ENCODE measurements at places on chromosomes 11 and 22.

- DNase-seq: no peak
These were observed 84.2 kb downstream of the CELSR1 start for GRCh38 chr22:46453006-46453828.

- no peak for DNase-seq
These were observed 168.4 kb downstream of the SBF2 start for GRCh38 chr11:10125522-10126133.

GRCh38 chr11:86617502-86617901 lies 54.9 kb downstream of the ME3 start:
- DNase-seq: no peak

DNA sequence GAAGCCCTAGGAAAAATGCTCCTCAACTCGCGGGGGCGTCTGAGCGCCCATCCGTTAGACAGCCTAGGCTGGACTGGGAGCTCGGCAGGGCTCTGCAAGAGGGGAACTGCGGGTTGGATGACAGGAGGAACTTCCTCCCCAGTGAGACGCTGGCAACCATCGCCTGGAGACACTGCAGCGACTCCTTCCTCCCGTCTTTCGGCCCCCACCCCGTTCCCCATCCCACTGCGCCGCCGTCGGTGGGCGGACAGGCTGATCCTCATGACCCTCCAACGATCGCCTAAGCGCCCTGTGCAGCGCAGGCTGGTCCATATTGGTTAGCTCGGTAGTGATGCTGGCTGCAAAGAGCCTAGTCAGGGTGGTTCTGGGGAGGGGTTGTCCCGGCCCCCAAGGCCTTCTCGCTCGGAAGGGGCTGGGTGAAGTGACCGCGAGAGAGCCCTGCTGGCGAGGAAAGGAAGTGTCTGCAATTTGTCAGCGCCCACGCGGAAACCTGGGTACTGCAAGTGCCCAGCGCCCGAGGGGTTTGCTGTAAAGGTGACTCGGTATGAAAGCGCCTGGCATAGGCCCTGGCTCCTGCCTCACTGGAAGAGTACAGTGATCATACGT lies 638 bp downstream of the NRGN start:
- DNase-seq: no peak

DNA sequence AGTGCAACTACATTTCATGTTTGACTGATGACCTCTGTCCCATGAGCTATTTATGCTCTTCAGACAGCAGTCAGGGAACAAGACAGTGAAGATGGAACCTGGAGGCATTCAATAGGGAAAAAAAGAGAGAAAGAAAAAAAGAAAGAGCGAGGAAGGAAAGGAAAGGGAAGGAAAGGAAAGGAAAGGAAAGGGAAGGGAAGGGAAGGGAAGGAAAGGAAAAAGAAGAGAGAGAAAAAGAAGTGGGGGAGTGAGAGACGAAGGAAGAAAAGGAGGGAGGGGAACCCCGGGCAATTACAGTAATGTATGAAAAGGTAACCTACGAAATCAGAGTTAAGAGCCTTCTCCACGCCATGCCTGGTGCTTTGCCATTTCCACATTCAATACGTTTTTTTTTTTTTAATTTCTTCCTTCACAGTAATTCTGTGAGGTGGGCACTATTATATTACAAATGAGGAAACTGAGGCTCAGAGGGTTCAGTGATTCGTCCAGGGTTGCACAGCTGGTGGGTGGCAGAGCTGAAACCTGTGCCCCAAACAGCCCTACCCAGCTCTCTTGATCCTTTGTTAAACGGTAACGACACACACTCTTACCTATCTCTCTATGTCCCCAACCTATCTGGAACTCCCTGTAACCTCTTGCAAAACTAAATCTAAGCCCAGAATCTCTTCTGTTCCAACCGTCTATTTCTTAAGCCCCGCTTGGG lies 39.3 kb downstream of the ETS1 start:
- DNase-seq: no peak

DNA sequence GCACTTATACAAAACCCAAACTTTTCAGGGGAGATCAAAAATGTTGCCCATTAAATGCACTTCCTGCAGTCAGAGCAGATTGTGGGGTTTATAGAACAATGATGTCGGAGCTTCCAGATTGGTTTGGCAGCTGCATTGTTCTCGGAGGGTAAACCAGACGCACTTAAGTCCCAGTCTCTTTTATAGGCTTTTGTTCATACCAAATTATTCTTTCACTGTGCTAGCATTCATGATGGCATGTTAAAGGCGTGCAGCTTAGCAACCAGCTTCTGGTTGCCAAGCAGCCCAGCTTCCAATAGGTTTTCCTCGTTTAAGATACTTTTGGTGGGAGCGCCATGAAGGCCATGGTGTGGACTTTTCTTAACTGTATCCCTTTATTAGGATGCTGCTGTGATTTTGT lies 40.9 kb downstream of the ZC3H12C start:
- DNase-seq: no peak

DNA sequence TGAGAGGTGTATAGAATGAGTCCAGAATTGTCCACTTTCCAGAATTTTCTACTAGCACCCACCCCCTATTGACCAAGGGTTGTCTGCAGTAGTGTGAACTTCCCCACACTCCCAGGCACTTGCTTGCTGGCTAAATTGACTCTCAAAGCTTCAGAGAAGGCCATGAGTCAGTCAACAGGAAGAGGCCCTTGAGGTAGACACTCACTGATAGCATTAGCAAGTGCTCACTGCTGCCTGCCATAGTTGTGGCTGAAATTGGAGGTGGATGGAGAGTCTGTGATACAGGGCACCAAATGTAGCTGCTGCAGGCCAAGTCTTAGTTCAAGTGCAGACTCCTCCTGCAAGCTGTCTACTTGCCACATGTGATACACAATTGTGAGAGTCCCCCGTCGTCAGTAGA lies 156.8 kb downstream of the SPON1 start:
- DNase-seq: no peak

GRCh38 chr11:94046796-94047195 lies 25.6 kb downstream of the HEPHL1 start:
- DNase-seq: no peak

DNA sequence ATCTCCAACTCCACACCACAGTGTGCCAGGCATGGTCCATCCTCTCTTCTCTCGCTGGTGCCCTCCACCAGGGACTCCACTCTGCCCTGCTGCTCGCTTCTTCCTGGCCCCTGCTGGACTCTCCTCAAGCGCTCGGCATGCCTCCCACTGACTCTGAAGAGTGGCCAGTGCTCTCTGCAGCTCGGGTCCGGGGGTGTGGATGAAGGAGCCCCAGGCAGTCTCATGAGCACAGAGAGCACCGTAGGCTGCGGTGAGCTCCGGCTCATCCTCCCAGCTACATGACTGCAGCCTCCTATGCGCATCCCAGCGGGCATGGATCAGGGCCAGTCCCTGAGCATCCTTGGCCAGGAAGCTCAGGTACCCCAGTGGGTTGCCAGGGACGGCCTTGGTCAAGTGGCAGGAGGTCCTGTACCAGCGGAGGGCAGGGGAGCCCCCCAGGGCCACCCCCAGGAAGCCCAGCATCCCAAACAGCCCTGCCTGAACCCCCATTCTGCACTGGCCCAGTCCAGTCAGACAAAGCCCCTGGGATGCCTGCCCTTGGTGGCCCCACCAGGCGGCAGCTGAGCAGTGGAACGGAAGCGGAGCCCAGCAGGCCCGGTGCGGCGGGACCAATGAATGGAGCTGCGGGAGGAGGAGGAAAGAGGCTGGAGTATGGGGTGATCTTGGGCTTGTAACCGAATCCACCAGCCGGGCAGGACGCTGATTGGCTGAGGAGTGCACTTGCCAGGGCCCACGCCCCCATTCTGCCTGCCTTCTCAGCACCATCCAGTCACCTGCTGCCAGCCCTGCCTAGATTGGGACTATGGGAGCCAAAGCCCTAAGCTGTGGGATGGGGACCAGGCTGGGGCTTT lies at the start of gene PLA2G3:
Gene PLA2G3 (minus strand): TSS at position 643 of the 851 bp plus-strand sequence. CDS start 154 bp downstream, at position 489.
- DNase-seq: no peak

GRCh38 chr11:34343153-34343552 lies 14.7 kb downstream of the ABTB2 start:
- no peak for DNase-seq

GRCh38 chr11:116837231-116838091 lies at the start of gene APOA1:
APOA1 (minus strand) TSS chr11:116837622; CDS start chr11:116837387, 235 bp downstream.
- DNase-seq: no peak

GRCh38 chr11:76159303-76159937 lies 46.9 kb downstream of the WNT11 start:
- DNase-seq: no peak

GRCh38 chr11:91731051-91731450 lies 493.6 kb upstream of the FAT3 start:
- DNase-seq: no peak

DNA sequence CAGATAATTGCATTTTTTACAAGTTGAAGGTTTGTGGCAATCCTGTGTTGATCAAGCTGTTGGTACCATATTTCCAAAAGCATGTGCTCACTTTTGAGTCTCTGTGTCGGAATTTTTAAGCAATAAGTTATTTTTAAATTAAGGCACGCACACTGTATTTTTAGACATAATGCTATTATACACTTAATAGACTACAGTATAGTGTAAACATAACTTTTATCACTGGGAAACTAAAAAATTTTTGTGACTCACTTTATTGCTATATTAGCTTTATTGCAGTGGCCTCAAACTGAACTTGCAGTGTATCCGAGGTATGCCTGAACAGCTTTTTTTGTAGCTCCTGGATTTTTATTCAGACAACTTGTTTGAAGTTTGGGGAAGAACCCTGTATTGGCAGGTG lies 31.3 kb upstream of the RRM1 start:
- DNase-seq: no peak

DNA sequence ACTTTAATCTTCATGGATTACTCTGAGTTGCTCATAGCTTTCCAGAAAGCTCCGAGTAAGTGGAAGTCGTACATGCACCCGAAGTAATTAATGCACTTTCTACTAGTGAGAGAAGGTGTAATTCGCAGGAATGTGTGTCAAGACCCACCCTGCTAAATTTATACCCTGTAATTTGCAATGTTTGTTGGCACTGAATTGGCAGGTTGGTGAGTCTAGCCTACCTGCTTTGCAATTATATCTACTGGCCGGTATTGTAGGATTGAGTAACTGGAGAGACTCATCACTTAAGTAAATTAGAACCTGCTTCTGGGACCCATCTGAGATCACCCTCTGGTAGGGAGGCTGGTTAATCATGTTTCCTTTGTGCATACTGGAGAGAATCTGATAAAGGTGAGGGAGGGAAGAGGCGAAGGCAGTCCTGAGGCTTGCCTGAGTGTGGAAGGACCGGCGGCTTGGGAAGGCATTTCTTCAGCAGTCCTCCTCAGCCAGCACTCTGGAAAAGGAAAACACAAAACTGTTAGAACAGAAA lies 63.3 kb downstream of the LDLRAD3 start:
- no peak for DNase-seq

GRCh38 chr22:32018056-32018455 lies 25.0 kb upstream of the SLC5A1 start:
- DNase-seq: no peak

DNA sequence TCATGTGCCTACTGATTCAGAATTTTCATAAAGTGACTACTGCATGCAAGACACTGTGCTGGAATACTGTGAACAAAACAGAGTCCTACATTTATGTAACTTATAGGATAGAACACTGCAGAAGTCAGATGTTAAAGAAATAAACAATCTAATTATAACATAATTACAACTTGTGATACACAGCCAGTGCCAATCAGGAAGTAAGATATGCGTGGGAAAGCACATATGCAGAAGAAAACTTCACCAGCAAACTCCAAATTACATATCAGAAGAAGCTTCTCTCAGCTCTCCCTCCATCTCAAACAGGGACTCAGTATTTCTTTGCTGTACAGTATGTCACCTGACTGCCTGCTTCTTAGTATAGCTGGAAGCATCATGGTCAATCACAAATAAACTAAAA lies 37.4 kb downstream of the PAK1 start:
- DNase-seq: no peak

- DNase-seq: no peak
These were observed 137.7 kb upstream of the BLID start for GRCh38 chr11:122253589-122254231.

DNA sequence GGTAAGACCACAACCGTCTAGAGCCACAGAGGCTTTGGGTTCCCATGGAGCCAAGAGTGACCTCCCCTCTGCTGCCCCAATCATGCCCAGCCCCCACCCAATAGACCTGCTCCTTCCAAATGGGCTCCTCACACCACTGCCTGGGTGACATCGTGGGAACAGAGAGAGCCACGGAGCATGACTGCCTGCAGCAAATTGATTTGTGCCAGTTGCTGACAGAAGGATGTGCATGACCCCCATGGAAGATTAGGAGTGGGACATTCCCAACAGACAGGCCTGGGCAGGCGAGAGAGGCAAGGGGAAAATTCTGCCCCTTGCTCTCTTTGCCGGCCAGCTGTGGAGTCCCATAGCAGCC lies 88.5 kb downstream of the TENM4 start:
- DNase-seq: no peak

DNA sequence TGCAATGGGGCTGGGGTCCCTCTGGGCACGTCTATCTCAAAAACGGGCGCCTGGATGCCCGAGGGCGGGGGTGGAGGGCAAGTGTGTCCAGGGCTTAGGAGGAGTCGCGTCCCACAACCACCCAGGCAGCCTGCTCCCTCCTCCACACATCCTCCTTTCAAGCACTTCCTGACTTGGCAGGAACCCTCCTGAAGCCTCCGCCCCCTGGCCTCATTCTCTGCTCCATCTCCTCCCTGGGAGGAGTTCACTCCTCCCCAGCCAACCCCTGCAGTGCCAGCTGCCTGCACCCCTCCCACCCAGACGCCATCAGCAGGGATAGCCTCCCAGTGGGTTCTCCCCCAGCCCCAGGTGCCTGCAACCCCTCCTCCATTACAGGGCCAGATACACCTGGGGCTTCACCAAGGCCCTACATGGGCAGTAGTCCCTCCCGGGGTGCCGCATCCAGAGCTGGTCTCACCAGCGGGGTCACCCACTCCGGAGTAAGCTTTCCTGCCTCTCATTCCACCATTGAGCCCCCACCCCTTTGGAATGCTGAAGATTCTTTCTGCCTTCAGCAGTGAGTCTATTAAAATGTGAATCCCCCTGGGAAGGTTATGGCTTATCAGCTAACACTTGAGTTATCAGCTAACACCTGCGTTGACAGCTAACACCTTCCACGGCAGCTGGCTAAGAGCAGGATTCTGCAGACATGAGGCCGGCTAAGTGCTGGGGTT lies 24.4 kb downstream of the RTN4R start:
- DNase-seq: no peak

GRCh38 chr11:69286374-69287371 lies 7.3 kb upstream of the MYEOV start:
- DNase-seq: no peak

- no peak for DNase-seq
These were observed 32.6 kb upstream of the APLP2 start for GRCh38 chr11:130037058-130037457.

- no peak for DNase-seq
These were observed 7.7 kb downstream of the UBASH3B start for GRCh38 chr11:122663056-122663740.

DNA sequence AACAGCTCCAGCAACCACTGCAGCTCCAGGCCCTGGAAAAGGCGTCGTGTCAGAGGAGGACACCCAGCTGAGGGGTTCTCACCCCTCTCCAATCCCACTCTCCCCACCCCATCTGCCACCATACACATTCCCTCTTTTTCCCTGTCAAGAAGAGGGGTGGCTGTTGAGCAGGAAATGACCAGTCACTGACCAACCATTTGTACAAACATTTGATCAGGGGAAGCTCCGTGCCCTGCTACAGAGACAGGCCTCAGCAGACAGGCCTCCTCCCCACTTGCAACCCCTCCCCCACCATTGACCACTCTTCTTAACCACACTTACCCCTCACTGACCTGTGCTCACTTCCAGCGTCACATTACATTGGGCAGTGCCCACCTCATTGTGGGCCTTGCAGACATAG lies 2.3 kb upstream of the VSIG2 start:
- DNase-seq: no peak
